Nucleus accumbens (tissue), 56 donors: ENCODE measurements at places on chromosomes 4 and X.
A peak's percentile ranks its signal among the peaks of the same experiment; 100 is the strongest.

DNA sequence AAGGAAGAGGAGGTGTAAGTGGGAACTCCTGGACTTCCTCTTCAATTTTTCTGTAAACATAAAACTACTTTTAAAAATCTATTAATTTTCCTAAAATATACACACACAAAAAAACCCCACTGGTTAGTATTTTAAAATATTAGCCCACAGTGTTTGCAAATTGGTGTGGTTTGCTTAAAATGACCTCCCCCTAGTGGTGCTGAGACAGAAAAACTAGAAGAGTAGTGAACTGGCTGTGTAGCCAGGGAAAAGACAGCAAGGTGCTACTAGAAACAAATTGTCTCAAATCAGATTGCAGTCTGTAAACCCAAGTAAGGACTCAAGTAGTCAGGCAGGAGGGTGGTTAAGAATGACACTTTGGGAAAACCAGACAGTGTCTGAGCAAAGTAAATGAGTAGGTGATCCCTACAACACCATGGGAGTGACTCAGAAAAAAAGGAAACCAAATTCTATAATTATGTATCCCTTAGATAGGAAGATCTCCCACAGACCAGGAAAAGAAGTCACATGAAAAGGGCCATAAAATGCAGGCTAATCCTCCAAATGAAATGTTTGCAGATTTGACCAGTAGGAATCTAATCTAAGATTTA is 26.0 kb downstream of the AMTN start:
- DNase-seq, result no peak

- no peak for DNase-seq
Observed at GRCh38 chrX:146602246-146602645, 207.3 kb upstream of the CXorf51B start.

- no peak for DNase-seq
Observed at GRCh38 chr4:25290490-25291067, 22.0 kb upstream of the ZCCHC4 start.

GRCh38 chr4:66501997-66502396 is 831.7 kb upstream of the EPHA5 start:
- DNase-seq, result no peak

DNA sequence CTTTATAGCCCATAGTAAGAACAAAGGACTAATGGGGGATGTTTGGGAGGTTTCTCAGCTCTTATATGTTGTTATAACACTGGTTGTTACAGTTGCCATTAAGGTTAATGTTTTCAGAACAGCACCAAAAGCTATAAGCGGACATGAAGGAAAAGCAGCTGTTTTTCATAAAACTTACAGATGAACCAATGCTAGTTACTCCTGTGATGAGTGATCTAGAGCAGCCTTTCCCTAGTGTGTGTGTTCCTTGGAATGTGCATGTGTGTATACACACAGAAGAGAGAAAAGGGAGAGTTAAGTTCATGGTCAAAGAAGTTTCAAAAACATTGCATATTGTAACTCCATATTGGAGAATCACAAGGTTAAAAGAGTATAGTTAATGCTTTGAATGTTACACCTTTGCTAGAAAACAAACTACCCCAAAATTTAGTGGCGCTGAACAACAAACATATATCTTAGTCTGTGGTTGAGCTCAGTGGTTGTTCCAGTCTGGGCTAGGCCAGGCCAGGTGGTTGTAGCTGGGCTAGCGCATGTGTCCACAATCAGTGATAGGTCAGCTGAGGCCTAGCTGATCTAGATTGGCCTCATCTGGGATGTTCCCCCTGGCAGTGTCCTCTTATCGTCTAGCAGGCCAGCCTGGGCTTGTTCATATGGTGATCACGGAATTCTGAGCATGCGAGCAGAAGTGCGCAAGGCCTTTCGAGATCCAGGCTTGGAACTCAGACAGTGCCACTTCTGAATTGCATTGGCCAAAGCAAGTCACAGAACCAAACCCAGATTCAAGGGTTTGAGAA is 151.0 kb downstream of the NHS start:
- no peak for DNase-seq

GRCh38 chr4:114398410-114398809 is 200.2 kb upstream of the UGT8 start:
- DNase-seq, result no peak

DNA sequence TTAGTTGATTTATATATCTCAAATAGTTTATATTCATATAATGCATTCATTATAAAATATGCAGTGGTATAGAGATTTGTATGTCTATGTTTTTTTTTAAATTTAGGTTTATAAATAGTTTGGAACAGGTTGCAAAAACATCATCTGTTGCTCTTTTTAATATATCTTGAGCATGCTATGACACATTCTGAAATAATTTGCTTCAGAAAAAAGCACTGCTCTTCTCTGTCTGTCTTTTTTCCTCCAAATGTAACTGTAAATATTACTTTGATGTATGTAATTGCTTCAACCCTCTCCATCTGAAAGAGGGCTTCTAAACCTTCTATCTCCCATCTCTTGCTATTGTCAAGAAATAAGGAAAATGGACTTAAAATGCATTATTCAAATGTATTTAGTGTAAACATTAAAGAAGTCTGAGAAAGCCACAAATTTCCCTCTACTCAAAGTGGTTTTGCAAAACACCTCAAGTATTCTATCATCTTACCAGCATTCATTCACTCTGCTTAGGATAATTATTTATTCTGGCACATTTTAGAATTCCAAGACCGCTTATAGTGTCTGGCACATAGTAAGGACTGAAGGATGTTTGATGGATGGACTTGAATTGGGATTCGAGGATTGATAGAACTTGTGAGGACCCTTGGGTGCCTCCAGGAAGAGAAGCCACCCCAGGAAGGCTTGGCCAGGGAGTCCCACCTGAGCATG is 87.8 kb downstream of the CLNK start:
- DNase-seq, result no peak

DNA sequence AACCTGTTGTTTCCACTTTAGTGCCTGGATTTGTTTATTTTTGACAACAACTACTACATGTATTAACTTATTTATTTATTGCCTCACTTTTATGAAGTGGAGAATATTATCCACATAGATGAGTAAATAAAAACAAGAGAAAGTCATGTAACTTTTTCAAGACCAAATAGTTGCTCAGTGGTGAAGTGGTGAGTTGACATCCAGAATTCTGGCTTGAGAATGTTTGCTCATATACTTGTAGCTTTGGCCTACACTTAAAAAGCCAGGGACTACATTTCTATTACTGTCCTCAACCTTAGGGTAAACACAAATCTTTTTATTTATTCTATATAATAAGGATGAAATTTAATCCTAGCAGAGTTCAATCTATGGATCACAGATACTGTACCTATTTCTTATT is 47.7 kb upstream of the GALNTL6 start:
- DNase-seq, result no peak

DNA sequence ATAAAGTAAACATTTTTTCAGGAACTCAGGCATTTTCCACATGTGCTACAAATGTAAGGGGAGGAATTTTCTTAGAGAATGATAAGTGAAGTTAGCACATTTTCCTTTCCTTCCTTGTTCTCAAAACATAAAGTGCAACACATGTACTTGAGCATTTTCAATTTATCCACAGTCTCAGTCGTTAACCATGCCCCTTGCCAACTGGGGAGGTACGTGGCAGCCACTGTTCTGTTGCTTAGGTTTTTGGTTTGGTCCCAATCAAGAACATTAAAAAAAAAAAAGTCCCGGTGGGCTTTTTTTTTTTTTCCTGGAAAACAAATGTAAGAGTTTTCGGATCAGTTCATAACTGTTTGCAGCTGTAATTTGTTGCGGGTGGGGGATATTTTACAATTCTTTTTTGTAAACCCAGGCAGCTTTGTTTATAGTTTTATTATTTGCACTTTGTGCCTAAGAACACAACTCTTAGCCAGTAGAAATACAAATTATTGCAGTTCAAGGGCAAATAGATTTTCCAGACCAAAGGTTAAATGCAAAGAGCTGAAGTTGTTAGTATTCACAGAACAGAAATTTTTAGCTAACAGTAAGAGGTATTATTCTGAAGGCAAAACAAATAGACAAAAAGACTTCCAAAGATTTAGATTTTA is 112.1 kb upstream of the NAP1L5 start:
- no peak for DNase-seq

DNA sequence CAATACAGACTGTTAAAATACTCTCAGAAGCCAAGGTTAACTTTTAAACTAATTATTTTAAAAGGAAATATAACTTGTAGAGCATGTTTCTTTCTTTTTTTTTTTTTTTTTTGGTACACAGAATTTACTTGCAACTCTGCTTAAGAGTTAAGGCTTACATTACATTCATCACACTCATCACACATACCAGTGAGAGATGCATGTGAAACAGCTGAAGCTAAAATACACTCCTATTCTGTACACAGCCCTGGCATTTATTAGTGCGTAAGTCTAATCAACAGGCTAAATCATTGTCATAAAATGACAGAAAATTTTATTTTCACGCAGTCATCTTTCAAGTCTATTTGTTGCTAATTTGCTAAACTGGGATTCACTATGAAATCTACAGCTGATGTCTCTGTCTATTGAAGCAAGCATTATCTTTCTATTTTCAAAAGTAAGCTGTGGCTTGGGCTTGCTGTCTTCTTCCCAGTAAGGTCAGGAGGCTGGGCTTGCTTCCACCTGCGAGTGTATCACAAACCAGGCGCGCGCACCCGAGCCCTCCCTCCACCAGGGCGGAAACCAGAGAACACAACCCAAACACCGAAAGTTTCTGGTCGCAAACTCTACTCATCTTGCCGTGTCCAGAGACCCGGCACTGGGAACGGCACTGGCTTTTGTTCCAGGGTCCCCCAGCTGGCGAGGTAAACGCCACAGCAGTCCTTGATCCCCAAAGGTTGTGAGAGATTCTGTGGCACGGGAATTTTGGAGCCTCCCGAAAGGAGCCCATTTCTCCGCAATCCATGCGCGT is 3.9 kb downstream of the MAML3 start:
- DNase-seq, result peak; percentile 53

- no peak for DNase-seq
Observed at GRCh38 chr4:1325681-1326635, 21.1 kb upstream of the UVSSA start.

GRCh38 chrX:153651540-153652079 is 4.6 kb downstream of the DUSP9 start:
- DNase-seq, result no peak

GRCh38 chr4:65018313-65018712 is 609.1 kb upstream of the TECRL start:
- no peak for DNase-seq

DNA sequence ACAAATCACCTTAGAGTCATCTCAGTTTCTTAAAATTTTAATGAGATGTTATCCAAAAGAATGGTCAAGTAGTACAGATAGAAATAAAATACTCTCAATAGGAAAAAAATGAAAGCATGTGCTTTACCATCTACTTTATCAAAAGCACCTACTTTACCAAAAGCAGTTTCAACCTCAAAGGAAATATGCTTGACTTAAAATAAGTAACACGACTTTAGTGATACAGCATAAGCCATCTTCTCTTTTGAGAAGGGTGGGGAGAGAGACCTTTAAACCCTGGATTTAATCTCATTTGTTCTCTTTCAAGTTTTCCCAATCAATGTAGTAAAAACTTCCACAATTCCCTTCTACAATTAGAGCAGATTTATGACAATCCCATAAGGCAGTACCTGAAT is 26.5 kb downstream of the OTUD4 start:
- no peak for DNase-seq

DNA sequence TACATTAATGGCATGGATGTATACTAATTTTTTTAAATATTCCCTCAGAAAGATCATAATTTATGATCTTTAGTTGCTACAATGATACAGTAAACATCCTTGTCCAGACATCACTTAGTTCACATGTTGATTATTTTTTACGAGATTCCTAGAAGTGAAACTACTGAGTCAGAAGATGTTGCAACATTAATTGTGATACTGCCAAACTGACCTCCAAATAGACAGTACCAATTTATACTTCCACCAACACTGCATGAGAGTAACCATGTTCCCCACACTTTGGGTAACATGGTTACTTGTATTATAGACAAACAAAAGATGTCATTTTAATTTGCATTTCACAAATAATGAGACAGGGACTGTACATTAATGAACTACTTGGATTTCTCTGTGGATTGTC is 19.6 kb downstream of the RCHY1 start:
- no peak for DNase-seq

GRCh38 chrX:103678199-103678993 is 8.1 kb downstream of the MORF4L2 start:
- DNase-seq, result no peak

DNA sequence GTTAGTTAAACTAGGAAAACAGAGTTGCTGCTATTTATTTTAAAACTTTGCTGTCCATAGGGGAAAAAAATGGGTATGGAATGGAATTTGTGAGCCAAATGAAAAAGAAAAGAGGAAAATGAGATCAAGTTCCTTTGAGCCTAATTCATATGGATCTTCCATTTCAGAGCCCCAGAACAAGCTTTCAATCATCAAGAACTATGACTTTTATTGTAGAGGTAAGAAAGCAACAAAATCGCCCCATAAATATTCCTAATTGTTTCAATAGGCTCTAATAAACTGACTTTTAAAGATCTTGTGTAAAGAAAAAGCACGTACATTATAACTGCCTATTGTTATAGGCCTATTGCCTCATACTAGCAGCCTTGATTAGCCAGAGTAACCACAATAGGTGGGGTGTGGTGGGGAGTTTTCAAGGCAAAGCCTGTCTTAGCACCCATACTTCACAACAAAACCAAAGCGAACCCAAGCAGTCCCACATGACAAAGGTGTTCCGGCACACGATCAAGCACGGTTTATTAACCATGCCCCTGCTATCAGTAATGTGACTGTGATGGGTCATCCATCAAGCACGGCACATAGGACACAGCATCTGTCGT is 44.4 kb downstream of the RBM47 start:
- DNase-seq, result no peak

- no peak for DNase-seq
Observed at GRCh38 chr4:138948918-138949317, 66.7 kb upstream of the NOCT start.

- DNase-seq, result no peak
Observed at GRCh38 chrX:40083120-40083978, 14.4 kb downstream of the BCOR start.

DNA sequence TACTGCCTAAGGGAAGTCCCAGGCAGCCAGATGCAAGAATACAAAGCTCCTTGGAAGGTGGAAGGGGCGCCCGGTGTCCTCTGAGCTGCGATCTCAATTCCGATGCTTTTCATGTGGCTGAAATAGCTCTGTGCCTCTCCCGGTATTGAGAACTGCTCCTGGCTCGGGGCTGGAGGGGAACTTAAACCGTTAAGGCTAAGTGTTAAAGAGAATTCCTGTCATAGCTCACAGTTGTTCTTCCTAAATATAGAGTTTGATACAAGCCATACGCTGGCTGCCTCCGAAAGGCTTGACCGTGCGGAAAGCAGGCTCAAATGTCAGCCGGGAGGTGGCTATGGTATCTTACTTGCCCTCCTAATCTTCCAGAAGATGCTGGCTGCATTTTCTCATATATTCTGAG is at the start of gene SMPX:
TSS of gene SMPX (minus strand) at position 157 of the 400 bp plus-strand sequence. CDS start 3,826 bp downstream, outside the sequence.
- no peak for DNase-seq

DNA sequence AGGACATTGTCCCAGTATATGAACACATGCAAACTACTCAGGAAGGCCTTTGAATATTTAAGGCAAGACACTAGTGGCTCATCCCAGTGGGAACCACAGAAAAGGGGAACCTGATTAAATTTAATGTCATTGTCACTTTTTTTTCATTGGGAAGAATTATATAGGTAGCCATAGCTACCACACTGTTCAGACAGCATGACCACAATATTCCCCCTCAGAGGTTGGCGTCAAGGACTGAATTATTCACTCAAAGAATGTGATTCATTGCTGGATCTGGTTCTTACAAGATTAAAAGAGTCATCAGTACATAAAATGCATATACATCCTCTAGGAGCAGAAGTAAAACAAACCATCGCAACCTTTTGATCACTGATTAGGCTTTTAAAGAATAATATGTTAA is 92.0 kb upstream of the SMARCAD1 start:
- DNase-seq, result no peak

GRCh38 chrX:5536261-5536660 is 692.4 kb downstream of the NLGN4X start:
- DNase-seq, result no peak
